ENCODE measurements at places on chromosomes 3 and 15.

DNA sequence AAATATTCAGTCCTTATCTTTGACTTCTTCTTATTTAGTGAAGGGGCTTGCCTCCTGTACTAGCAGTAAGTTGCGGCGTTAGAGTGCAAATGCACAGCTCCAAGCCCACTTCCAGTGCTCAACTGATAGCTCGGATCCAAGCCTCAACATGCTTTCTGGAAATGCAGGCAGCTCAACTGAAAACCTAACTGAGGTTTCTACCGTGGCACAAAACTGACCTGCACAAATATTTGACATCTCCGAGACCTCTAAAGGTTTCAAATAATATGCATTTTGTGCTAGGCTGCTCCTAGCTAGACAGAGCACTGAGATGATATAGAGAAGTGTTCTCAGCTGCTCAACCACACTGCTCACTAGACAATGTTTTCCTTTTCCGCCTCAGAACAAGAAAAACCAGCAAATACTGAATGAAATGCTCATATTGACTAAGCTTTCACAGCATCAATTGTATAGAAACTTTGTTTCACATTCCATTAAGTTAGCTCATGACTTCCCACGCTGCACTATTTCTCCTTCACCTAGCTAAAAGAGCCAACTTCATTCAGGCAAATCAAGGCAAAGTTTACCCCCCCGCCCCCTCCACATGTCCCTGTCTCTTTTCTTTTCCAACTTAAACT, 822 bp downstream of the ZNF385D start:
- DNase-seq: no peak

- DNase-seq: no peak
These were observed 379.9 kb upstream of the RBMS3 start for GRCh38 chr3:28901018-28901417.

- DNase-seq: no peak
These were observed 26.6 kb upstream of the FLNB start for GRCh38 chr3:57981483-57982087.

DNA sequence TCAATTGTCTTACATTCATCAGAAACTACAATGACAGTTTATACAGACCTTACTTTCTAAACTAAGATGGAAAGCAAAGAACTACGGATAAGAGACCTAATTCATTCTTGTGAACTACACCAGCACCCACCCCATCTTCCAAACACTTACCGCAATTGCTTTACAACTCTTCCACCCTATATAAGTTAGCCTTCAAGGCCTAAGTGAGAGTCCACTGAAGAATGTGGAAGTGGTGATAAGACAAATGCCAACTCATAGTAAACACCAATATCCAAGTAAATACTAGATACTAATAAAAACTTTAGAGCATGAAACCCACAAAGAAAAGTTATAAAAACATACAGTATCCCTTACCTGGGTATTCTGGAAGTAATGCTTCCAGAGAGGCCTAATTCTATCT, 13.6 kb downstream of the ARF4 start:
- no peak for DNase-seq

DNA sequence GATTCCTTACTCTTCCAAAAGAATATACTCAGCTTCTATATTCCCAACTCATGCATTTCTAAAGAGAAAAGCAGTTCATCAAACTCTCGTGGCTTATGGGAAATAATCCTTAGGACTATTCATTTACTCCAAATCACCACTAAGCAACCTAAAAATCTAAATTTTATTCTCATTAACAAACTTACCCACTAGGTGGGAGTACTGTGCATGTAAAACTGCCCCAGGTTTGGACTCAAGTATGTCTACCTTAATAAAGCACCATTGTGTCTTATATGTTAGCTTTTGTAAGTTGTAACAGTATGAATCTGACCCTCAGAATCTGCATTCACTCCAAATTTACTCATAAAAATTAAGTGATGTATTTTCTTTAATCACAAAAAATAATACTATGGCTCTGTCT, 25.3 kb downstream of the RAD18 start:
- peak; percentile 2 for DNase-seq

DNA sequence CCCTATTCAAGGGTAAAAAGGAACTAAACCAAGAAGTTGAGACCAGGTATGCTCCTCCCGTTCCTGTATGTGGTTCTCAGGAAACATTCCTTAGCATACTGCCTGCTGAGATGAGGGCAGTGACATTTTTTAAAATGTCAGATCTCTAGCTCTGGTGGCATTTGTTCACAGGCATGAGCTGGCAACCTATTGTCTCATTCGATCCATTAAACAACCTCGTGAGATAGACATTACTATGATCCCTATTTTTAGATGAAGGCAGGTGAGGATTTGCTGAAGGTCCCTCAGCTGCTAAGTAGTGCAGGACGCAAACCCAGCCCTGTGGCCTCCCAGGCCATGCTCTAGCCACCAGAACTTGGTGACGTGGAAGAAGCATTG, 74.9 kb downstream of the SIDT1 start:
- DNase-seq: no peak

DNA sequence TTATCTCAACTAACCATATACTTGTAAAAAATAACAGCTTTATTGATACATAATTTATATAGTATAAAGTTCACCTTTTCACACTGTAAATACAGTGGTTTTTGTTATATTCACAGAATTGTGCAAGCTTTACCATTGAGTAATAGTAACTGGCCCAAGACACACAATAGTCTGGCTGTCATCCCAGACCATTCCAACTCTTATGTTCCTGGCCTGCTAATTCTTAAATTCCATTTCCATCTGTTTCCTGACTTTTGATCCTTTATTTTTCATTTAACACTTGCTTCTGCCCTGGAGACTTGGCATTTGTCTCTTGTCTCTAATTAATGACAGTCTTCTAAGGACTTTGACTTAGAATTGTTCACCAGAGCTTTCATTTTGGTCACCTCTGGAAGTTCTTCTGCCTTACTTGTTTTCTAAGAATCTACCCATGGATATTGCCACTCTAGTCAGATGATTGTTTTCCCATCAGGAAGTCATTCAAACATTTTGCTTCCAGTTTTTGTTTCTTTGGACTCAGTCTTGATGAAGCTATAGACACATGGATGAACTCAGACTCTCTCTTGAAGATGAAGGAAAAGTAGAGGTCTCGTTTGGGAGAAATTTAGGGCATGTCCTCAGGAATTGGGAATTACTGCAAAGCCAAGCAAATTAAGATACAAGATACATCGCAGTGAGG, 27.2 kb upstream of the PLSCR4 start:
- DNase-seq: no peak

- DNase-seq: no peak
These were observed 205.6 kb downstream of the VGLL3 start for GRCh38 chr3:86785386-86785785.

DNA sequence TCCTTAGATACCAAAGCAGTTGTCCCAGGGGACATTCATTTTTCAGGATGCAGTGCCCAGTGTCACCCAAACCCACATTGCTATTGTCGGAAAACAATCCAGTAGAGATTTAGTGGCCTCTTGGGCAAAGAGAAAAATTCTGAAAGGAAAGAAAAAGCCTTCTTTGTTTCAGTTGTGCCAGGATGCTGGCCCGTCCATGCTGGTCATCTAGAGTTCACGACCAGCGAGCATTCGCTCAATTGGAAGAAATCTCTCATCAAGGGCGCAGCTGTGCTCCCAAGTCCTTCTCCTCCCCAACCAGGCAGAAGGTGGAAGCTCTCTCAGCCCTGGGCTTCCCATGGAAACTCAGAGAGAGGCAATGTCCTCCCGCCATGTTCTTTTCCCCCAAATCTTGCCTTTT, 123.7 kb downstream of the MTHFS start:
- no peak for DNase-seq

GRCh38 chr15:47890397-47891150, 173.3 kb downstream of the SEMA6D start:
- no peak for DNase-seq

GRCh38 chr3:182420741-182421140, 372.6 kb upstream of the ATP11B start:
- no peak for DNase-seq

- DNase-seq: no peak
These were observed 47.1 kb upstream of the MECOM start for GRCh38 chr3:169710619-169711018.

GRCh38 chr15:56767315-56767714, 34.0 kb upstream of the ZNF280D start:
- DNase-seq: no peak
